NCI-H1930 (cell line): ENCODE measurements at places on chromosomes 2 and 18.
A peak's percentile ranks its signal among the peaks of the same experiment; 100 is the strongest.

- DNase-seq, result no peak
Observed at GRCh38 chr18:63982361-63982760, 12.5 kb downstream of the SERPINB8 start.

DNA sequence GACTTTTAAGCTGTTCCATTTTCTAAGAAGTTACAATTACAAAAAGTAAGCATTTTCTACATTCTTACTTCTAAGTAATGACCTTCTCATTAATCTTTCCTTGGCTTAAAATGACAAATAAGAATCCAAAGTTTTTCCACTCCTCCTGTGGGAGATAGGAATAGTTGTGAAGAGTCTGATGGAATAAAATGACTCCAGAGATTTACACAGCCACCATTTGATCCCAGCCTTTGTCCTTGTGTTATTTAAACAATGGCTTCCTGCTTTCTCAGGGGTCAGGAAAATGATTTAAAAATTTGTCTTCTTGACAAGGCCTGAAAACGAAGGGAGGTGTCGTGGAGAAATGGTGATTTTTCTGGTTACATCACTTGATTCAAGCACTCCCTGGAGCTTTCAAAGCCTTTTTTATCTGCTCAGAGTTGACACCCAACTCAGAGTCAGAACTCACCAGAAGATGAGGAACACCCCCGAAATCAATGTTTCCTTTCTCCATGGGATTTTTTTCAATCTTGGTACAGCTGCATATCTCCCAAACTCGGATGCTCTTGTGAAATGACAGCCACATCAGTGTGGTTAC, 106.5 kb downstream of the GALNT3 start:
- DNase-seq, result no peak

DNA sequence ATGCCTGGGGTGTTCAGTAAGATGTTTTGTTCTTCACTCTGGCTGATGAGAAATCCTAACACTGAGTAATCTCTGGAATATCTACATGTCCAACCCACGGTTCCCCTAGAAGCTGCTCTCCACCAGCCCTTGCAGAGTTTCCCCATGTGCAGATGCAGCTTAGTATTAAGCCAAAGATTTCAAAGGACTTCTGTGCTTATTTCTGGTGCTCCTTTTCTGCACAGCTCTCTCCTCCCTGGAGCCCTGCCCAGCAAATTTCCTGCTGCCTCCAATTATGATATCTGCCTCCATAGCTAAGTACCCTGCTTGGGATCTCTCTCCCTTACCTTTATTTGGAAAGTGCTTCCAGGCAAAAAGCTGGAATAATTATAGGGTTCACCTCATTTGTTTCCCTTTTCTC, 949.3 kb downstream of the BCL11A start:
- DNase-seq, result no peak

DNA sequence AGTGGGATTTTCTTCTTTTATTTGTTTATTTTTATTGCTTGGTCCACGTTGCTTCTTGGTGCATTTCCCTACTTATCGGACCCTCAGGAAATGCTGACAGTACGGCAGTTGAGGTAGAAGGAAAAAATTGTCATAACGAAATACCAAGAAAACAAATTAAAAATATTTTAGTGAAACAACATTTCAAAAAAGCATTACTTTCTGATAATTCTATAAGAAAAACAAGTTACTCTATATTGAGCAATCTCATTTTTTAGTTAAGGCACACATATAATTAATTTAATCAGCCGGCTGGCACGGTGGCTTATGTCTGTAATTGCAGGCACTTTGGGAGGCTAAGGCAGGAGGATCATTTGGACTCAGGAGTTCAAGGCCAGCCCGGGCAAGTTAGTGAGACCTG, 102.1 kb downstream of the SH3YL1 start:
- DNase-seq, result no peak

DNA sequence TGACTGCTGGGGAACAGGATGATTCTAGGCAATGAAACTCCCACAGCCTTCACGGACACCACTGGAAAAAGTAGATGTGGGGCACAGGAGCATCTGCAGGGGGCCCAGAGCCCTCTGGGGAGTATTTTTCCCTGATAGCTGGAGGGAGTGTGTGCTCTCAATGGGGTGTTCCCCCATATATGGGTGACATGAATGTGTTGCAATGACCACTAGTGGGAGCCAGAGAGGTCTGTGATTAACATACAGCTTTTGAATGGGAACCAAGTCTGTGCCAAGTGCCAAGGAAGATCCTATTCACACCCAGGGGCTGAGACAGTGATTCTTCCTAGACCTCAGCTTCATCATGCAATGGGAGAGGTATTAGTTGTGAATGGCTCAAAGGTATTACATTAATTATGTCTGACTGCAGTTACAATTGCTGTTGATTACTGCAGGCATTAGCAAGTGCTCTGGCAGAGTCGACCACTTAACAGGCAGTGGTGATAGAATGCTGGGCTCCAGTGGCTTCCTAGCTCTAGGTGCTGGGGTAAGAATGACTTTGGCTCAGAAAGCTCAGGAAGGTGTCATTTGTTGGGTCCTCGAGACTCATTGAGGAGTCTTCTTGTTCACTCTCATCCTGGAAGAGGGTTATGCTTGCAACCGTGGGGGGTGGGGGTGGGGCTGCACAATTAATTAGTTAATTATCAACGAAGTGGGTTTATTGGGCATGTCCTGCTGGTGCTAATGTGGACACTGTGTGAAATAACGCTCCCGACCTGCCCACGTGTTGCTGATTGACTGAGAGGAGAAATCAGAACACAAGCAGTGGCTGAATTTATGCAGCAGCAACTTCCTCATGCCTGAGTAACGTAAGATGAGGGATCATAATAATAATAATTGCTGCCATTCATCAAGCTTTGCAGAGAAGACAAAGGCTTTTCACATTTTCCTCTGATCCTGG, 194.1 kb downstream of the CLIP4 start:
- DNase-seq, result peak; percentile 7

- no peak for DNase-seq
Observed at GRCh38 chr2:57888463-57888862, 158.1 kb upstream of the VRK2 start.

GRCh38 chr2:48715956-48716355, 39.6 kb downstream of the LHCGR start:
- no peak for DNase-seq

DNA sequence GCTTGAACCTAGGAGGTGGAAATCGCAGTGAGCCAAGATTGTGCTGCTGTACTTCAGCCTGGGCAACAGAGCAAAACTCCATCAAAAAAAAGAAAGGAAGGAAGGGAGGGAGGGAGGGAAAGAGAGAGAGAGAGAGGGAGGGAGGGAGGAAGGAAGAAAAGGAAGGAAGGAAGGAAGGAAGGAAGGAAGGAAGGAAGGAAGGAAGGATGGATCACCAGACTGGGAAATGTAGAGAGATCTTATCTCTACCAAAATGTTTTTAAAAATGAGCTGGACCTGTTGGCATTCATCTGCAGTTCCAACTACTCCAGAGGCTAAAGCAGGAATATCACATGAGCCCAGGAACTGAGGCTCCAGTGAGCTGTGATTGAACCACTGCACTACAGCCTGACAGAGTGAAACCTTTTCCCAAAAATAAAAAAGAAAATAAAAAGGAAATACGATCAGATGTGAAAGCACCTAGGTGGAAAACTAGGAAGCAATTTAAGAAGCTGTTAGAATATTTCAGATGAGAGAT, 239.4 kb downstream of the CDH7 start:
- DNase-seq, result no peak

DNA sequence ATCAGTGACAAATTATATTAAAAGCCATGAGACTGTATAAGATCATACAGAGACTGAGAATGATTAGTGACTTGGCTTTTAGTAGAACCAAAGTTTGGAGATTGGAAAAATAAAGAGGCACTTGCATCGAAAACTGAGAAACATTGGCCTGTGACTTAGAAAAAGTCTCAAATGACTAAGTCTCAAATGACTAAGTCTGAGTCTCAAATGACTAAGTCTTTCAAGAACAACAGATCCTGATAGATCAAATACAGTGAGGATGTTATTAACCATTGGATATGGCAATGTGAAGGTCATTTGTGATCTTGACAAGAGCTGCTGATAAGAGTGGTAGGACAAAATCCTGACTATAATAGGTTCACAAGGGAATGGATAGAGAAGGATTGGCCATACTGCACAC, 135.5 kb upstream of the FANCL start:
- no peak for DNase-seq

DNA sequence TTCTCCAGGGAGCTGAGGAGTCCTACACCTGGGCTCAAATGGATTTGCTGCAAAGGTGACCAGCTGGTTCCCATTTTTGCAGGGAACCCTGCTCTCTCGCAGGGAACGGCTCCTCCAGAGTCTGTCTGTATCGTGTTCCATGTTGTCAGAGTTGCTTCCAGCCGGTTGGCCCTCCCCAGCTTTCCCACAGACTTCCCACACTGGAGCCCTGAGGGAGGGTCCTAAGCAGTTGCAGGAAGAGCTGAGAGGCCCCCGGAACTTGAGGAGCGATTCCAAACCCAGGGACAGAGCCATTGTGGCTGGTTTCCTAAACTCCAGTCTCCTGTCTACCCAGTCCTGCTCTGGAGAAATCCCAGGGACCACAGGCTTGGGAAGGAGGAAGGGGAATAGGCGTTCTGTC, 121.7 kb upstream of the PPP1CB start:
- no peak for DNase-seq

- no peak for DNase-seq
Observed at GRCh38 chr2:37782721-37783371, 111.4 kb upstream of the CDC42EP3 start.

DNA sequence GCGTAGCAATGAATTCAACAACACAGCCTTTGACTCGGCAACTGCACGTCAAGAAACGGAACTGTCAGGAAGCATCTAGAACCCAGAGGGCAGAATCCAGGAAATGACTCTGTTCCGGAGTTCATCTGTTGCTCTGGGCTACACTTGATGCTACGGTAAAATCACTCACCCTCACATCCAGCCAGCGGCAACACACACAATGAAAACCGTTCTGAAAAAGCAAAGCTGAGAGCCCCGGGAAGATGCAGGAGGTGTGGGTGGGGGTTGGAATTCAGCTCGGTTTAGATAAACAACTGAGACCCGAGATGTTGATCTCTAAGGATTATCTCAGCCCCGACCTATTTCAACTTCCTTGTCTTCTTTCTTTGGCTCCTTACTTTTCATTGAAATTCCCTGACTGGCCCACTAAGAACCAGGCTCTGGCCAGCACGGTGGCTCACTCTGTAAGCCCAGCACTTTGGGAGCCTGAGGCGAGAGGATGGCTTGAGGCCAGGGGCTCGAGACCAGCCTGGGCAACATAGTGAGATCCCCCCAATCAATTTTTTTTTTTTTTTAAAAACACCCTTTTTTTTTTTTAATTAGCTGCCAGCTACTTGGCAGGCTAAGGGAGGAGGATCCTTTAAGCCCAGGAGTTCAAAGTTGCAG, 13.3 kb upstream of the RAB17 start:
- no peak for DNase-seq

DNA sequence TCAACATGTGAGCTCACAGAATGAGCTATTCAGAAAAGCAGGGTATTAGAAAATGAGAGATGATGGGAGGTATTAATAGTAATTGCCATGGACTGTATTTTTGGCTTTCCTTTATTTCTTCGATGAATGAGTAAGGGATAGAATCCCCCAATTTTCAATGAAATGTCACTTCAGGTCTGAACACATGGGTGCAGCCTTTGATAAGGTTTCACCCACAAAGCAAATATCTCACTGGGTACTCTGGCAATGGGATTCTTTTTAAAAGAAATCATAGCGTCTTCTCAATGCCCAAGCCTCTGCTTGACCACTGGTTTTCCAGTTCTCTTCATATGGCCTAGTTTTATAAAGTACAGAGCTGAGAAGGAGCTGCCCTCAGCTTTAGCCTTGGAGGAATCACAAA, 610.5 kb upstream of the FANCL start:
- DNase-seq, result no peak

DNA sequence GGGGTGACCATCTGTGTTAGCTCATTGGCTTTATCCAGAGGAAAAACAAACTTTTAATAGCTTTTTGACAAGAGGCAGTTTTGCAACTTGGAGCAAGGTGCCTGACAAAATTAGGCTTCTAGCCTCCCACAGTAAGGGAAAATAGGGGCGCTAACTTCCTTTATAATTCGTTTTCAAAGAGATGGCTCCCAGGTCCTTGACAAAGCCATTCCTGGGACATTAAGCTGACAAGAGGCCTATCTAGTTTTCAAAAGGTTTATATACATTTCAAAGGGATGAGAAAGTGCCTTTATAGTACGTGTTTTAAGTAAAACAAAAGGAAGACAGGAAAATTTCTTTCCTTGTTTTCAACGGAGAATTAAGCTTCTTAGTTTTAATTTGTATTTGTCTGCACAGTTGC, 159.4 kb upstream of the GCFC2 start:
- no peak for DNase-seq
